ENCODE measurements at places on chromosomes 3 and 15.

DNA sequence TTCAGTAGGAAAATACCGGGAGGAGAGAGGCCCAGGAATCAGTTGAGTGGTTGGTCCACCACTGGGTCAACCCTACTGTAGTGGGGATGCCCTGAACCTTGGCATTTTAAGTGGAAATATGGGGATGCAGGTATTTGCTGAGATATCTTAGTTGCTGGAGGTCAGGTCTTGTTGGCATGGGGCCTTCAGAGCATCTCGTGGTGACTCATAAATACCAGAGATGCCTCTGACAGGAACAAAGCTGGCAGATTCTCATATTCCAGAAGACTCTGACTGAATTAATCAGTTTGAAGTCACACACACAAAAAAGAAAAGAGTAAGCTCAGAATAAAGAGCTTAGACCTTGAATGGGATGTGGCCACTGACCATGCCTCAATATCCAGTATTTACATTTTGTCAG lies 91.6 kb downstream of the CACNA2D3 start:
- DNase-seq = no peak

DNA sequence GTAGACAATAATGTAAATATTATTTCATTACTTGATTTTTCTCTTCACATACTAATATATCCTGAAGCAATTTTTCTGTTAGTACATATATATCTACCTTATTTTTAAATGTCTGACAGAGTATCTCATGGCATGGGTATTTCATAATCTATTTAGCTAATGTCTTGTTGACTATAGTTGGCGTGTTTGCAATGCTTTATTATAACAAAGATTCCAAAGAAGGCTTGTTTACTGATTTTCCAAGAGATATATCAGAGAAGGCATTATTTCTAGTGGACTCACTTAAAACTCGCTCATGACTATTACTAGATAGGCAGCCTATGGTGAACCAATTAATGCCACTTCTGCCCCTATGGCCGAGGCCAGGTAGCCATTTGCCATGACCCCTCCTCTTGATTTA lies 152.4 kb upstream of the RORA start:
- DNase-seq = no peak

- DNase-seq = peak; percentile 84
These were observed 59.6 kb downstream of the ESYT3 start for GRCh38 chr3:138493804-138494606.

DNA sequence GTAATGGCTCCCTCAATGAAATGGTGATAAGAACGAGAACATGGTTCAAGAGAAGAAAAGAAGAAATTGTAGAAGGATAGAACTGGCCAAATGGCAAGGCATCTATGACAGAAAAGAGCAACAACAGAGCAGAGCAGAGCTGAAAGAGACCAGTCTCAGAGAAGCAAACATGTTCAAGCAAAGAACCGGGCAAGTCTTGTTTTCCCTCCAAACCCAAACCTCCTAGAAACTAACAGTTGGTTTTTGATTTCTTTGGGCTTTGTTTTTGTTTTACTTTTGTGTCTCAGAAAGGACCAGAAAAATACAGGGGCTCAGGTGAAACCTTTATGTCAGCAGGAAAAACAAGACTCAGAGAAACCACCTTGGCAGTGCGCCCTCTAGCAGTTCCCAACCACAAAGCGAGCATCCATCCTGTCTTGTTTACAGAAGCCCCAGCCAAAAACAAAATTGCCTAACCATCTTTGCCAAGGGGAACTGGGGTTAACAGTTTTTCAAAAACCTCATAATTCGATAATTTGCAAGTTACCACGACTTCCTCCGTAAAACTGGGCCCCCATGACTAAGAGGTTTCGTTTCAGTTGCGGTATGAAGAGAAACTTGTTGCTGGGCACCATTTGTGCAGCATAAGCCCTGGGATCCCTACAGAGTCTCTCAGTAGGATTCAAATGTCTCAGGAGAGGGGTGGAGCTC lies 159.2 kb upstream of the SLC24A5 start:
- no peak for DNase-seq

GRCh38 chr15:29681946-29682345 lies 140.3 kb downstream of the TJP1 start:
- no peak for DNase-seq

DNA sequence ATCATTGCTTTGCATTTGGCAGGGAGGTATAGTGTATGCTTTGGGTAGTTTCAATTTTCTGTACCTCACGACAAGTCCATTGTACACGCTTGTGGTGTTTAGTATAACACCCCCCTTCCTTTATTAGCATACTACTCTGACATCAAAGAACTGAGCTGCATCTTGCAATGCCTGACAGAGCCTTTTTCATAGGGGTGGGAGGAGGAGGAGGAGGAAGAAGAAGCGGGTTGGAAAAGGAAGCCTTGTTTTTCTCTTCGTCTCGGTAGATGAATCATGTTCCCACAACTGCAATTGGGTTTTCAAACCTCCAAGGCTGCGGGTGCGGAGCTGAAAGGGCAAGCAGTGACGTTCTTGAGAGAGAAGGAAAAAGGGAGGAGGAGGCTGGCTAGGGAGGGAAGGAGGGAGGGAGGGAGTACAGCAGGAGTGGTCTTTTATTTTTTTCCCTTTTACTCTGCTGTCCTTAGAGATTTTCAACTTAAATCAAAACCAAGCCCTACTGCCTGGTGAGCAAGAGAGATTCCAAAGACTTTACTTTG lies 175.7 kb downstream of the KLHL25 start:
- peak; percentile 94 for DNase-seq

- DNase-seq = no peak
These were observed 163.3 kb downstream of the TP63 start for GRCh38 chr3:189794518-189794917.

- DNase-seq = no peak
These were observed 259.7 kb upstream of the TLE3 start for GRCh38 chr15:70357453-70357852.

GRCh38 chr3:132669256-132669777 lies 9.2 kb downstream of the UBA5 start:
- no peak for DNase-seq

DNA sequence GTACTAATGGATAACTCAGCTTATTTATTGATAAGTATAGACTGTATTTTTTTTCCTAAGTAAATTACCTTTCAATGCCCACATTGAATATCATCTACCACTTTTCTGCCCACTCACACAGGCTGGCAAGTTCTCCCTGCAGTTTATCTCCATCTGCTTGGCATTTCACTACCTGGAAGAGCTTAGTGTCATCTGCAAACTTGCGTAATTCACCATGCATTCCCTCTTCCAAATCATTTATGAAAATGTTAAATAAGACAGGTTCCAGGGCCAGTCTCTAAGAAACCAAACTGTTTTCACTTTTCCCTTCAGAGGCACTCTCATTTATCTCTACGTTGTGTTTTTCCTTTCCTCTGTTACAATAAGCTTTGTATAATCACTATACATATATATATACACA lies 1076.6 kb downstream of the IGSF11 start:
- no peak for DNase-seq

Measured in foreskin melanocyte (primary cell).